T-helper 9 cell (primary cell): ENCODE measurements at places on chromosomes 5 and 9.

GRCh38 chr5:79875230-79875629 lies 115.8 kb downstream of the MTX3 start:
- no peak for DNase-seq

DNA sequence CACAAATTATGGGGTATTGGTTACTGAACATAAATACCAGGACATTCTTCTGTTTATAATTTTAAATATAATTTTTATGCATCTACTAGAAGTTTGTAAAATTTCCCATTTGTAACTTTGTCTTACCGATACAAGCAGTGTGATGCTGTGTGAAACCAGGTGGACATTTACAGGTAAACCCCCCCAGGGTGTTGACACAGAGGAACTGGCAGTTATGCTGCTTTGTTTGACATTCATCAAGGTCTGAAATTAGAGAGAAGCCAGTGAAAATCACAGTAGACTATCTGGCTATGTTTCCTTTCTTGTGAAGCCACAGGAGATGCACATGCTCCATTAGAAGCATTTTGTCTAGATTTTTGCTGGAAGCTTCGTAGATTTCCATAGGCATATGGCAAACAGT lies 190.9 kb downstream of the SLC12A2 start:
- no peak for DNase-seq

DNA sequence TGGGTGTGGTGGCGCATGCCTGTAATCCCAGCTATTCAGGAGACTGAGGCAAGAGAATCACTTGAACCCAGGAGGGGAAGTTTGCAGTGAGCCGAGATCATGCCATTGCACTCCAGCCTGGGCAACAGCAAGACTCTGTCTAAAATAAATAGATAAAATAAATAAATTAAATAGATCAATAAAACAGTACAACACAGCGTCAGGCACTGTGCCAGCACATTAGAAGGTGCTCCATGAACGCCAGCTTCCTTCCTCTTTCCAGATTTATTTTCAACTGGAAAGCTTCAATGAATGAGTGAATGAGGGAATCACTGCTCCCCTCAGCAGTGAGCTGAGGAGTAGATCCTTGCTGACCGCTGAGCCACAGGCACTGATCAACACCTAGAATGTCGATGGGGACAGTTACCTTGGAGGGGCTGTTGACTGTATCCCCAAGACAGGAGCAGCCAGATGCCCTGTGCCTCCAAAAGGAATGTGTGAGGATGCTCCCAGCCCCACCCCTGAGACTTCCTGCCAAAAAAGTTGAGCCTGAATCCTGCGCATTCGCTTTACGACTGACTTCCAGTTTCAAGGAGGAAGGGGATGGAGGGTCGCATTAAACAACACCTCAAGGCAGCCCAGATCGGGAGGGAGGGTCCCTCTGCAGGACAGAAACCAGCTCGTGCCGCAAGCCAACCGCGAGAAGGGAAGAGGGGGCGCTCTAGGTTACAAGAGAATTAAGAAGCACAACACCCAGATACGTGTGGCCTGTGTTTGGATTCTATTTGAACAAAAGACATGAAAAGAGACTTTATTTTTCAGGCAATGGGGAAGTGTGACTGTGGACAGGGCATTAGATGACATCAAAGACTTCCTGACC lies 54.0 kb upstream of the CNOT6 start:
- no peak for DNase-seq

- DNase-seq, result no peak
These were observed 21.4 kb upstream of the HMHB1 start for GRCh38 chr5:143790457-143791112.

DNA sequence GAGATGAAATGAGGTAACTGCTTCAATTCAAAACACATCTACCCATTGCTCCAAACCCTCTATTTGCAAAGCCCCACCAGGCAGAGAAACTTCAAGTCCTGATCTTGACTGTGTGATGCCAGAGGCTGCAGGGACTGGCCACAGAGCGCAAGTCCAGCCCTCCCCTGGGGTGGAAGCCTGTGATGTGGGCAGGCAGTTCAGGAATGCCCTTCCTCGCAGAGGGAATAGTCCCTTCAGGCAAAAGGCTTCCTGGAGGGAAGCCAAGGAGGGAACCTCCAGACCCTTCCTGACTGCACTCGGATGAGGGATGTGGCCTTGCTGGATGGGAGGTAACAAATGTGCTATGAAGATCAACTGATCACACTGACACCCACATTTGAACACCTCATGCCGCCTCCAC lies 131.2 kb downstream of the SLIT3 start:
- no peak for DNase-seq

GRCh38 chr9:135009794-135010585 lies 77.5 kb upstream of the OLFM1 start:
- no peak for DNase-seq

DNA sequence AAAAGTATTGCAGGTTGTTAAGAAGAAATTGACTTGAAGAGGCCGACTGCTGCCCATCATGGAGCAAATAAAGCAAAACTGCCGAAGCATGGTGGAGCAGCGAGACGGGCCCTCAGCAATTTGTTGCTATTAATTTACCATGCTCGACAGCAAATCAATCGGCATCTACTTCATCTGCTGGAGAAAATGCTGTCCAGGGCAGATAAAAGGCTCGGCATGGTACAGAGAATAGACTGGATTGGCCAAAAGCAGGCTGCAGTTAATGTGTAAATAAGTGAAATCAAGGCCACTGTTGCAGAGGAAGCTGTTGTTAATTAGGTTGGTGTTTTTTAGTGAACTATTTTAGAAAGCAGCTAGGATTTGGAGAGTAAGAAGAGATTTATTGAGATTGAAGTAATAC lies 8.3 kb downstream of the TLE4 start:
- no peak for DNase-seq

- no peak for DNase-seq
These were observed 13.7 kb downstream of the MYO10 start for GRCh38 chr5:16922430-16922829.

DNA sequence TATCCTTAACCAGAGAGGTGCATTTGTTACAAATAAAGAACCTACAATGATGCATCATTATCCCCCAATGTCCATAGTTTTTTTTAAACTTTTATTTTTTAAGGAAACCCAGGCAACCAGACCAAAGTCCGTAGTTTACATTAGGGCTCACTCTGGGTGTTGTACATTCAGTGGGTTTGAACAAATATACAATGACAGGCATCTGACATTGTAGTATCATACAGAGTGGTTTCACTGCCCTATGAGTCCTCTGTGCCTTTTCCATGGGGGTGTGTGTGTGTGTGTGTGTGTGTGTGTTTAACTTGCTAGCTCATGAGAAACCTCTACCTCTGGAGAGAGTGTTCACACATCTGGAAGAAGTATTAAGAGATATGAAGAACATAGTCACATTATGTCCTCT lies 141.5 kb downstream of the KDM4C start:
- no peak for DNase-seq

DNA sequence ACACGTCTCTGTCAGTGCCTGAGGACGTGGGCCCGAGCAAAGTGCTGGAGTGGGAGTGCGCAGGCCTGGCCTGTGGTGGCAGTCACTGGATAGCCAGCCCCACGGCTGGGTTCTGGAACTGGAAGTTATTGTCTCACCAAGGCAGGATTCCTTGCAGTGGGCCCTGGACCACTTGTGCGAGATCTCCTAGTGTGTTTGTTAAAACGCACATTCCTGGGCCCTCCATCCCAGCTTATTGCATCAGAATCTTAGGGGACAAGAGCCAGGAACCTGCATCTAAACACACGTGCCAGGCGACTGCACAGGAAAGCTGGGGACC lies 26.9 kb downstream of the PTPA start:
- no peak for DNase-seq

- no peak for DNase-seq
These were observed 268.6 kb upstream of the MVB12B start for GRCh38 chr9:126058011-126058531.

DNA sequence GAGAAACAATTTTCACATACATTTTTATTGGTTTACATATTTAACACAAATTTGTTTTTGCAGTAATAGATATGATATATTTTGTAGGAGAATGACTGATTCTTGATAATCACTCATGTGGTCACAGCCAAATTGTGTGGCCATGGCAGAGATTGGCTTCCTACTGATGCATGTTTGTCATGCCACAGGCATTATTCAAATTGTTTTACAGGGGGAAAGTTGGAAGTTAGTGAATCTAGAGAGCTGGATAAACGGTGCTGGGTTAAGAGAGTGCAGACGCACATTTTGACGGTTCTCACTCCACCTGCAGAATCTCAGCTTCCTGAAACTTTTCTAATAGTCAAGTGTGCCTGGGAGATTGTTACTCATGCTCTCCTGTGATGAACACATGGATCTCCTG lies 91.1 kb upstream of the FBN2 start:
- DNase-seq, result no peak
